ENCODE measurements at places on chromosomes 4 and X.

DNA sequence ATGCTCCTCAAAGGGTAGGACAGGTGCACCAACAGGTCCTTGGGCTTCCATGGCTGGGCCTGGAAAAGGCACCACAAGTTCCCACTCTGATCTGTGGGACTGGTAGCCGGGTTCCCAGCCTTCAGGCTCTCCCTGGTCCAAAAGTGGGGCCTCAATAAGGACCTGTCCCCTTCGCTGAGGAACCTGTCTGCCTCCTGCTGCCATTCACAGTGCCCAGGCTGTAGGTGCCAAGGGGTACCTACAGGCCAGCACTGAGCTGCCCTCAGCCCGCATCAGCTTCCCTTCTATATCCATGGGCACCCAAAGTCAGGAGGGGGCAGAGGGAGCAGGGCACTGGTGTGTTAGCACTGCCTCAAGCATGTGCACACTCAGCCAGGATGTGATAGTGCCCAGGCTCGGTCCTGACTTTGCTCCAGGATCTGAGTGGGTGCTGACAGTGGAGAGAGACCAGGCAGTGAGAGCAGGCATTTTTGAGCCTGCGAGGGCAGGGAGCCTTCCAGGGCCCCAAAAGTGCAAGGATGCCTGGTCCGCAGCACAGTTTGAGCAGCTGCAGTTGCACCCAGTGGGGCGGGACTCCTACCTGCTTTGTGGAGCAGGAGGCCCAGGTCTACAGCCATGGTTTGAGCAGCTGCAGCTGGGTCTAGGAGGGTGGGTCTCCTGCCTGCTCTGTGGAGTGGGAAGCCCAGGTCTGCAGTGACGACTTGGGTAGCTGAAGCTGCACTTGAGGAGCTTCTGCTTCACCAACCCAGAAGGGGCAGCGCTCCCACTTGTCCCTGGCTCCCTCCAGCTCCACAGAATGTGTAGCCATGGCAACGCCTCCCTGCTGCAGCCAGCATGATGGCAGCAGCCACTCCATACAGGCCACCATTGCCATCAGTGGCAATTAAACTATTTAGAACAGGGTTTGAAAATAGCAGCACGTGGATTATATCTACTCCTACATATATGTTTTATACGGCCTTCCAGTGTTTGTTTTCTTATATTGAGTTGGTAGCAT lies 376.4 kb downstream of the KCTD8 start:
- no peak for DNase-seq

DNA sequence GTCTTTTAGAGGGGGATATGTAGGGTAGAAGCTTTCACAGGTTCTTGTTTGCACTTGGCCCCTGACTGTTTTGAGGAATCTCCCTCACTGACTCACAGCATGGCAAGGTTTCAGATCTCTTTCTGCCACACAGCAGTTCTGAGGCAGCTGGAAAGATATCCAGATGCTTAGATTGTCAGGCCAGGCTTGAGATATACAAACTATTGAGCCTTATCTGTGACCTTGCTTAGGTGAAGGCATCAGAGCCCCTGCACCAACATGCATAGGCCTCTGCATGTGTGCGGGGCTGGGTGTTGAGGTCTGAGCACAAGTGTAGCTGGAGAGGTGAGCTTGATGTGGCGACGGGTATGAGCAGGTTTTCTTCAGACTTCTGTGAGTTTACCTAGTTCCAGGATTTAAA lies 80.9 kb upstream of the MSANTD1 start:
- DNase-seq: no peak

DNA sequence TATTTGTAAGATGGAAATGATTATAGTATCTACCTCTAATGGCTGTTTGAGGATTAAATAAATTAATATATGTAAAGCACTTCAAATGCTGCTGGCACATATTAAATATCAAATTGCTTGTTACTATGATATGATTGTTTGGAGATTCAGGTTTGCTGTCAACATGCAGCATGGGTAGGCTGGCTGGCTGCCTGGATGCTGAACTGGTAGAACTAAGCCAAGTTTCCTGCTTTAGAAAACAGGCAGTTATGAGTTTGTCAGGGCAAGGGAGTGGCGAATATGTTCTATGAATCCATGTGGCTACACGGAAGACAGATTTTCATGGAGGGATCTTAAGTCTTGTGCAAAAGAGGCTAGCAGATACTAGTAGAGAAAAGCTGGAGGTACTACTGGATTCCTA lies 239.6 kb downstream of the GBA3 start:
- DNase-seq: no peak

DNA sequence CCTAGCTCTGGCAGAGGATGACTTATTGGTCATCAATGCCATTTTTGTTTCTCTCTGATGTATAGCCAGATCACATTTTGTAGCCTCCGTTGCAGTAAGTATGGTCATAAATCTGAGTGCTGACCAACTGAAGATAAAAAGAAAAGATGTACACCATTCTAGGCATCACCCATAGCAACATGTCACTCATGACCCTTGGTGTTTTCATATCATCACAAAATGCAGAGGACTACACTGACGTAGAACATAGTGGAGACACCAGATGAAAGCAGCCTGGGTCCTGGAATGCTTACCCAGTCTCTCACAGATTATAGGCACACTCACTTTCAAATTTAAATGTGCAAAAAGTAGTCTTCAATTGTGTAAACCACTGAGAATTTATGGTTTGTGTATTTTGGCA lies 172.8 kb downstream of the PDHA2 start:
- no peak for DNase-seq

GRCh38 chr4:129176864-129177263 lies 80.9 kb downstream of the C4orf33 start:
- DNase-seq: no peak

- no peak for DNase-seq
Measured at GRCh38 chrX:97168646-97169045, 284.9 kb downstream of the RPA4 start.

DNA sequence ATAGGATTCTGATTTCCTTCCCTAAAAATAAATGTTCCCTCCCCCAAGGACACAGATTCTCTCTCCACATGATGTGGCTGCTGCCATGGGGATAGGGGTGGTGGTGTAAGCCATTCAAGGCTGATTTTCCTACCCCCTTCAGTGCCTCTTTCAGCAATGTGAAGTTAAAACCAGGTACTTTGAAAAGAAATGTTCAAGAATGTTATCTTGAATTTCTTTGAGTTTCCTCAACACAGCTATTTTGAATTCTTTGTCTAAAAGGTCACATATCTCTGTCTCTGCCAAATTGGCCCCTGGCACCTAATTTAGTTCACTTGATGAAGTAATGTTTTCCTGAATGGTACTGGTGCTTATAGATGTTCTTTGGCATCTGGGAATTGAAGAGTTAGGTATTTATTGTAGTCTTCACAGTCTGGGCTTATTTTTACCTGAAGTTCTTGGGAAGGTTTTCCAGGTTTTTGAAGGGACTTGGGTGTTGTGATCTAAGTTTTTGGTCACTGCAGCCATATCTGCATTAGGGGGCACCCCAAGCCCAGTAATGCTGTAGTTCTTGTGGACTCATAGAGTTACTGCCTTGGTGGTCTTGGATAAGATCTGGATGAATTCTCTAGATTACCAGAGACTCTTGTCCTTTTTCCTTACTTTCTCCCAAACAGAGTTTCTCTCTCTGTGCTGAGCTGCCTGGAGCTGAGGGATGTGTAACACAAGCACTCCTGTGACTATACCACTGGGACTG lies 7.6 kb upstream of the DIPK2B start:
- DNase-seq: no peak

DNA sequence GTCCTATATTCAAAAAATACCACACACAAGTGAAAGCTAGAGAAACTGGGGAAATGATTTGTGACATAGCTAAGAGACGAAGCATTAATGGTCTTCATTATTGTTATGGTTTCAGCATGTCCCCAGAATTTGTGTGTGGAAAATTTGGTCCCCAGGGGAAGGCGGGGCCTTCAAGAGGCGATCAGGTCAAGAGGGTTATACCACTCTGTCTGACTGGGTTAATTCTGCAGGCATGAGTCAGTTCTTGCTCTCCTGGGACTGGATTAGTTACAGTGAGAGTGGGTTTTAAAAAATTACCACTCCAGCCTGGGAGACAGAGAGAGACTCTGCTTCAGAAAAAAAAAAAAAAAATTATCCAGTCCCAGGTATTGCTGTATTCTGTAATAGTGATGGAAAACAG lies 2.1 kb upstream of the MTNR1A start:
- no peak for DNase-seq

DNA sequence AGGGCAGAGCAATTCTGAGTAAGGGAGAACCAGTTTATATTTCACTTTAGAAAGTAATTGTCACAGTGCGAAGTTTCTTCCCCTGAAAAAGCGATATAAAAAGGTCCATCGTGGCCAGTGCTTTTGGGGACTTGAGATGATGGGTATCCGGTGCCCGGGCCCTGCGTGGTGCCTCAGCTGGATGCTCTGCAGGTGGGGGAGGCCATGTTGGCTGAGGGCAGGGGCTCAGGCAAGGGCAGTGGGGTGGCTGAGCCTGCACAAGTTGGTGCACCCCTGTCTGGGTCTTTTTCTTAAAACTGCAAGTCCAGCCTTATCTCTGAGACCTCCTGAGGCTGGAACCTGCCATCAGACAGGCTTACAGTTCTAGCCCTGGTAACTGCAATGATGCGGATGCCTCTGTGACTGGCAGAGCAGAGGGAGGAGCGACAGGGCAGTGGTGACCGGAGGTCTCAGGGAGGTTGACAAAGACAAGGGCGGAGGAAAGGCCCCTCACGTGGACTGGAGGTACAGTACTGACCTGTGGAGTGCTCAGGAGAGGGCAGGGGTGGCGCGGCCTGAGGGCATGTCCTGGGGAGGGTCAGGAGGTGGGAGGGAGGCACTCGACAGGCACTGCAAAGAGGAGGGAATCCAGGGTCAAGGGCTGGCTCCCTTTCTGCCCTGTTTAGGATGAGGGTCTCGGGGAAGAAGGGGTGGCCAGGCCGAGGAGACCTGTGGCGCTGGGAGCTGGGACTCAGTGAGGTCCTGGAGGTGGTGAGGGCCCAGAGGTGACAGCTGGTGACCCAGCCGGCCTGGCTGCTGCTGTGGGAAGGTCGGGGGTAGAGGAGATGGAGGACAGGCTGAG lies 1.8 kb downstream of the RGS12 start:
- DNase-seq: no peak

- DNase-seq: no peak
Measured at GRCh38 chrX:11398139-11398538, 104.9 kb downstream of the AMELX start.

DNA sequence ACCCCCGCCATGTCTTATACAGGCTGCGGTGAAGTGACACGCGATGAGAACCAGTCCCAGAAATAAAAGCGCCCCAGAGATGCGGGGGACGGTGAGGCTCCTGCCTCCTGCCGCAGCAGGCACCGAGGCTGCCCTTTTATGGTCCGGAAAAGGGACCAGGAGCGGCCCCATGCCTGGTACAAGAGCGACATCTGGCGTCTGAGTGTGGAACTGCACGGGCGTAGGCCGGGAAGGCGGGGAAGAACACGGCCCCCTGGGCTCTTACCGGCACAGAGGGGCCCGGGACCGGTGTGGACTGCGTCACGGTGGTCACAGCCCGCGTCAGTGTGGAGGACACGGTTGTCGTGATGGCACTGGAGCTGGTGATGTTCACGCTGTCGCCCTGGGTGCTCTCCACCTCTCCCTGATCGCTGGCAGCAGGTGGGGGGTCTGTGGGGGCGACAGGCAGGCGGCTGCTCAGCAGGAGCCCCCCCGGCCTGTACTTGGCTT lies 8.9 kb upstream of the RENBP start:
- DNase-seq: peak; percentile 58

GRCh38 chr4:54378461-54378860 lies 149.4 kb downstream of the PDGFRA start:
- no peak for DNase-seq

DNA sequence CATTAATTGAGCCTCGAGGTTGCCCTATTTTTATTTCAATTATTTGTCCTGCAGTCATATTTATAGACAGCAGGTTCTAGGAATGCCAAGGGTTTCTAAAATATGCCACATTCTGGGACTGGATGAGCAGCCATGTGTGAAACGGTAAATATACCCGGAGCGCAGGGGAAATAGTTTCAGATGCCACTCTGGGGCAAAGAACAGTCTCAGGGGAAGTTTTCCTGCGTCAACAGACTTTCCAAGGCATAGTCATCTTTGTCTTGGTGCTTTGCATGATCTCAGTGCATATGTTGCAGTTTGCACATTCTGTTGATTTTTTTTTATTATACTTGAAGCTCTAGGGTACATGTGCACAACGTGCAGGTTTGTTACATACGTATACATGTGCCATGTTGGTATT lies 71.0 kb downstream of the GPAT3 start:
- DNase-seq: no peak

- no peak for DNase-seq
Measured at GRCh38 chr4:118807659-118808058, 28.3 kb downstream of the SEC24D start.

DNA sequence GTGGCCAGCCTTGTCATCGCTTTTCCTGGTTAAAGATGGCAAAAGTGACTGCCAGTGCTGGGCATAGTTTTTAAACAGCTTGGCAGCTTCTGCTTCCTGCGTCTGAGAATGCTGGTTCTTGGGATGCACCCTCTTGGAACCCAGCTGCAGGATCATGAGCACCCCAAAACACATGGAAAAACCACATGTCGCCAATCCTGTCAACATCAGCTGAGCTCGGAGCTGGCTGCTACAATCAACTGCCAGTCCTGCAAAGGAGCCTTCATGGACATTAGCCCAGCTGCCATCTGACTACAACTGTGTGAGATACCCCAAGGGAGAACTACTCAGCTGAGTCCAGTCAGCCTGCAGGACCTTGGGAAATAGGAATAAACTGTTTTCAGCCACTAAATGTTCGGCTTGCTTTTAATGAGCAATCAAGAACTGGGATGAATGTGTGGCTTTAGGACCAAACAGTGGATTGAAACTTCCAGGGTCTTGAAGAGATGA lies 31.0 kb downstream of the OSTC start:
- no peak for DNase-seq

DNA sequence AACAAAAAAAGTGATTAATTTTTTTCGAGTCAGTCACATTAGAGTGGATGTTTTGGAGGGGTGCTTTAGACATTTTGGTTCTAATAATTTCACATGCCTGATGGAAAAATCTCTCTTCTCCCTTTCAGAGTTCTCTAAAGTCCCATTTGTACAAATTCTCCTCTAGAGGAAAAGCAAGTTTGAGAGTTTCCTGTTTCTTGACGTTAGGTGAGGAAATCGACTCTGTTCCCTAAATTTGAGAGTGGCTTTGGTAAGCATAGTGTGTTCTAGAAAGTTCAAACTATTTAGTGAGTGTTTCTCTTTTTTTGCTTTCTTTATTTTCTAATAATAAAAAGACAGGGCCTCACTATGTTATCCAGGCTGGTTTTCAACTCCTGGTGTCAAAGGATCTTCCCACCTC lies 1.6 kb upstream of the ATP6AP2 start:
- no peak for DNase-seq

DNA sequence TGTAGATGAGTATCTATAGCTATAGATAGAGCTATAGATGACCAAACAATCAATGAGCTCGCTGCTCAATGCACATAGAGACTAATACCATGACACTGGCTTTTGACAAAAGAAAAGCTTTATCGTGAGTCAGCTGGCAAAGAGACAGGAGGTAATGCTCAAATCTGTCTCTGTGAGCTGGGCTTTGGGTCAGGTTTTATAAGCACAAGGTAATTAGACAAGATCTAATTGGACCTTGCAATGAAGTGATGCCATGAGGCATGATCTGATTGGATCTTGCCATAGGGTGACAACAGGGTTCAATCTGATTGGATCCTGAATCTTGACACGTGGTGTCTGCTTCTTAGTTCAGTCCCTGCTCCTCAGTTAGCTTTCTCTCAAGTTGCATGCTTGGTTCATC lies 180.7 kb upstream of the MXRA5 start:
- no peak for DNase-seq

GRCh38 chr4:149986917-149987316 lies 91.3 kb upstream of the DCLK2 start:
- no peak for DNase-seq
